Hematopoietic multipotent progenitor cell treated with erythropoietin and hydrocortisone succinate and interleukin-3 and kit ligand, for 15 days (in vitro differentiated cells): ENCODE measurements at places on chromosomes 16 and 17.

DNA sequence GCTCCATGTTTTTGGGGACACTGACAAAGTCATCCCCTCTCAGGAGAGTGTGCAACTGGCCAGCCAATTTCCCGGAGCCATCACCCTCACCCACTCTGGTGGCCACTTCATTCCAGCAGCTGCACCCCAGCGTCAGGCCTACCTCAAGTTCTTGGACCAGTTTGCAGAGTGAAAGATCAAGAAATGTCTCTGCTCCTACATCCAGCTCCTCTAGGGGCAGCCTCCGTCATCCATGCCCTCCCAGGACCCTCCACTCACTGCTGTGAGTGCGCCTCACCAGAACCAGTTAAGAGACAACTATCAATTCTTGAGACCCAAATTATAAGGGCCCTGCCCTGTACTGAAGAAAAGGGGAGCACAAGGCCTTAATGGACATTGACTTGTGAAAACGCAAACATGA, 1.1 kb downstream of the OVCA2 start:
- no peak for DNase-seq

DNA sequence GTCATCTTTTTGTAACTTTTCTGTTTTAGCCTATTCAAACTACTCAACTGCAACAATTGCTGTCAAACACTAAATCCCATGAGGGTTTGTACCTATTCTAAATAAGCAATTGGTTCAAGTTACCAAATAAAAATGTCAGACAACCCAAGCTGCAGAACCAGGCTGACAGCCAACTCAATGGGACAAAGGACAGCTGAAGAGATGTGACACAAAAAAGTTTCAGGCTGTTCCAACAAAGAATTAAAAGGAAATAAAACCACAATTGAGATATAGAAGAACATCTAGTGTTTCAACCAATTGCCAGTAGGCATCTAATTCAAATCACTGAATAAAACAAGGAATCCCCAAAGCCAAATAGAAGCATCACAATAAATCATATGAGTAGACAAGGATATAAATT, 49.3 kb downstream of the GRB7 start:
- DNase-seq: no peak

DNA sequence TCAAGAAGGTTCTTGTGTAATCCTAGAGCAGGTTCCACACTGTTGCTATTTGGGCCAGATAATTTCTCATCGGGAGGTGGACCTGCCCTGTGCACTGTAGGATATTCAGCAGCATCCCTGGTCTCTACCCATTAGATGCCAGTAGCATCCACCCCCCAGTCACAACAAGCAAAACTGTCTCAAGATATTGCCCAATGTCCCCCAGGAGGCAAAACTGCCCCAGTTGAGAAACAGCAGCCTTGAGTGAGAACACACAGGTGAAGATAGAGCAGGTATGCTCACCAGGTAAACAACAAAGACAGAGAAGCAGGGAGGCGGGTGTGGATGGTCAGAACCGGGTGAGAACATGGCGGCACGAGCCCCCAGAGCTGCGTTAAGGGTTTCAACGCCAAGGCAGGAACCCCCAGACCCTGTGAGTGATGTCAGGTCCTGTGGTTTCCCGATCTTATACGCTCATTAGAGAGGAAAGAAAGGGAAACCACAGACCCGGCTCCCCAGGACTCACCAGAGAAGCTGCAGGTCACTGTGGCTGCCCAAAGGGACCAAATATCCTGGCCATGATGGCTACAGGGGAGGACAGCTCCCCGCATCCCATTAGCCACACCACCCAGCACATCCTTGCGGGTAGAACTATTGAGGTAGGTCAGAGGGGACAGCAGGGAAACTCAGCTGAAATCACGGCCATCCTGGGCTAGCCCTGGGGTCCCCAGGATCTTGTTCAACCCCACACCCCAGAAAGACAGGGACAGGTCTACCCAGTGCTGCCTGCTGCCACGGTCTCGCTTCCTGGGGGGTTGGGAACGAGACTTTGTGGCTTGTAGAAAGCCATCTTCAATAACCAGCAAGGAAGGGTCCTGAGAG, 21.2 kb downstream of the CDC42EP4 start:
- DNase-seq: no peak

GRCh38 chr17:74262601-74263000, 11.4 kb upstream of the DNAI2 start:
- DNase-seq: no peak

DNA sequence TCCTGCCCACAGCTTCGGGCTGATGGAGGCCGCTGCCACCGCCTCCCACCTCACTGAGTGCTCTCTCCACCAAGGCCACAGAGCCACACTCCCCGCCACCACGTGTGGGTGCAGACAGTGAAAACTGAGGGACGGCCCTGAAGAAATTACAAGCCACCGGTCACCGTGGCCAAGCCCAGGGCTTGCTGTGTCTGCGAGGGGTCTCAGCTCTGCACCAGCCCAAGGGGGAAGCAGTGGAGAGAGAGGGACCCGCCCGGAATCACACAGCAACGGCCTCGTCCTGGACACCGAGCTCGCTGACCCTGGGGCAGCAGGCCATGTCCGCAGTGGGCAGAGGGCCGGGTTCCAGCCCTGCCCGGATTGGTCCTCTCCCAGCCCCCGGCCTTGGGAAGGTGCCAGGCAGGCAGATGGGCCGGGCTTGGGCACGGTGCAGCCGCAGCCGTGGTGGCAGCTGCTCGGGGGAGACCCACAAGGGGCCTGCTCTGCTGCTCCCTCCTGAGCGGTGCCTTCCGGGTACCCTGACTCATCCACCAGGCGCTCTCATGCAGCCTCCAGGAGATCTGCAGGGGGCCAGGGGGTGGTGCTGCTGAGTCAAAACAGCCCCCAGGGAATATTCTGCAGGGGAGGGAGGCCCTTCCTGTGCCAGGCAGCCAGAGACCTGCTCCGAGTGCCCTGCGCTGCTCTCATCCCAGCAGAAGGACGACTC, 52.0 kb downstream of the CBFA2T3 start:
- no peak for DNase-seq

- no peak for DNase-seq
Measured at GRCh38 chr16:28905800-28906372, 19.2 kb downstream of the RABEP2 start.

DNA sequence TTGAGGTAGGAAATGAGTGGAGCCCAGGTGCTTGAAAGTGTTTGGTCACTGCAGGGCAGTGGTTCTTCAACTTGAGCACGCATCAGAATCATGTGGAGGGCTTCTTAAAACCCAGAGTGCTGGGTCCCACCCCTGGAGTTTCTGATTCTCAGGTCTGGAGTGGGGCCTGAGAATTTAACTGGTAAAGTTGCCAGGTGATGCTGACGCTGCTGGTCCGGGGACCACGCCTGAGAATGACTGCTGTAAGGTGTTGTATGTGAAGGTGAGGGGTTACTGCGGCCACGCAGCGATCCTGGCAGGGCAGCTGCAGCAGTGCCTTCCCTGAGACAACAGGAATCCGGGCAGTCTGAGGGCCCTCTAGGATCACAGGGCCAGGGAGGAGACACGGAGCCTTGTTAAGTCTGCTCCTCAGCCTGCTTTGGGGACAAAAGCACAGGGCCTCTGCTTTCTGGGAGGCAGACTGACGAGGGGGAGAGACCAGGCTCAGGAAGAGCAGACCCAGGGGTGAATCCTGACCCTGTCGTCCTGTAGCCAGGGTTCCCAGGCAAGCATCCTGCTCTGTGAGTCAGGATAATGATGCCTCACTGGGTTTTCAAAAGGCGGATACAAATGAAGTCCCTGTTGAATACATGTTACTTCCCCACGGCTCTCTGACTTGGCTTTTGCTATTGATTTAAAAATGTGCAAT, 16.2 kb downstream of the CCDC42 start:
- DNase-seq: no peak
